NCI-H2029 treated with DMSO at 0.1 percent for 48 hours (cell line): ENCODE measurements at places on chromosomes 1 and 21.

- DNase-seq: no peak
Observed at GRCh38 chr1:229557200-229557850, 1.2 kb downstream of the ABCB10 start.

DNA sequence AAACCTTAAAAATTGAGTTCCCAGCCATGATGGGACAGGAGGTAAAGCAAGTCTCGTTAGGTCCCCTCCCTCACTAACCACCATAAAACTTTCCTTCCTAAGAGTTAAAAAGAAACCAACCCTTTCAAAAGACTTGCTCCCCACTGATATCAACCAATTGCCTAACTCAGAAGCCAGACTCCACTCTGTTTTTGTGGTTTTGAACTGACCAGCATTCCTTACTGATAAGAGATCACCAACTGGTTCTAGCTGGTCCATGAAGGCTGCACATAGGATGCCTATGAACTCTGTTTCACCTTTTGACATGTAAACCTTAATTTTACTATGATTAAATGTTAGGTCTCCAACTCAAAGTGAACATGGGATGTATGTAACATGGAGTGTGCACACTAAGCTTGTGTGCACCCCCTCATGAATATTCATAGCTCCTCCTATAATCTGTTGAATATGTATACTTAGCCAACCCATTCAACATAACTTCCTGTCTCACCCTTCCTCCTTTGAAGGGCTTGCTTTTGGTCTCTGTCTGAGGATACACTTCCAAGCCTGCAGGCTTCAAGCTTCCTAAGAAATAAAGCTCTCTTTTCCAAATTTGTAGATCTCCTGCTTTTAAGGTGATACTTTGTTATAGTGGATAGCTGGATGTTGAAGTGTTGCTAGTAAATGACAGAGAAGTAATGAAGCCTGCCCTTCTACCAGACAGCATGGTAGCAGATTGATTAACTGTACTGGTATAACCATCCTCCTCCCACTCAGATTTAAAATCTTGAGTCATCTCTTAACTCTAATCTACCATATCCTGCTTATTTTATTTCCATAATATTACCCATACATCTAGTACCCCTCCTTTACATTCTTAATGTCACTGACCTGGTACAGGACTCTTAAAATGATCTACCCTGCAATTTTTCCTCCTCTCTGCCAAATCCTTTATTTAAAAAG is 95.6 kb downstream of the ZNF644 start:
- DNase-seq: no peak

- DNase-seq: no peak
Observed at GRCh38 chr1:61109158-61109557, 26.8 kb downstream of the NFIA start.

- DNase-seq: no peak
Observed at GRCh38 chr1:175272361-175272760, 79.8 kb upstream of the KIAA0040 start.

- DNase-seq: no peak
Observed at GRCh38 chr1:5595531-5596170, 396.6 kb downstream of the NPHP4 start.

DNA sequence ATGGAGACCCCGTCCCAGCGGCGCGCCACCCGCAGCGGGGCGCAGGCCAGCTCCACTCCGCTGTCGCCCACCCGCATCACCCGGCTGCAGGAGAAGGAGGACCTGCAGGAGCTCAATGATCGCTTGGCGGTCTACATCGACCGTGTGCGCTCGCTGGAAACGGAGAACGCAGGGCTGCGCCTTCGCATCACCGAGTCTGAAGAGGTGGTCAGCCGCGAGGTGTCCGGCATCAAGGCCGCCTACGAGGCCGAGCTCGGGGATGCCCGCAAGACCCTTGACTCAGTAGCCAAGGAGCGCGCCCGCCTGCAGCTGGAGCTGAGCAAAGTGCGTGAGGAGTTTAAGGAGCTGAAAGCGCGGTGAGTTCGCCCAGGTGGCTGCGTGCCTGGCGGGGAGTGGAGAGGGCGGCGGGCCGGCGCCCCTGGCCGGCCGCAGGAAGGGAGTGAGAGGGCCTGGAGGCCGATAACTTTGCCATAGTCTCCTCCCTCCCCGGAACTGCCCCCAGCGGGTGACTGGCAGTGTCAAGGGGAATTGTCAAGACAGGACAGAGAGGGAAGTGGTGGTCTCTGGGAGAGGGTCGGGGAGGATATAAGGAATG is 505 bp downstream of the LMNA start:
- DNase-seq: no peak

DNA sequence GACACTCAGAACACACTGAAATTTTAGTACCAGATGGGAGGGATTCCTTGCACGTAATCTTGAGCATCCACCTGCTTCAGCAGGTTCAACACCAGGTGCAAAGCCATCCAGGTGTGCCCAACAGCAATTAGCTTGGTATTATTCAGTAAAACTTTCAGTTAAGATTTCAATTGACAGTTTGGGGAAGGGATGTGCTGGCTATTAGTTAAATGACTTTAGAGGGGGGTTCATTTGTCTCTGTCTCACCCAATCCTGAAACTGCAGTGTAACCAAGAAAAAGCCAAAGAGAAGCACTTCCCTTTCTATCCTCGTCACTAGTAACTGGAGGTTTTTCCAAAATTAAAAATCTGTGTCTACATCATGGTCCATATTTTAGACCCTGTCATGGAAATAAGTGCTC is 90.9 kb downstream of the PIK3R3 start:
- DNase-seq: no peak

- DNase-seq: peak; percentile 96
Observed at GRCh38 chr1:86758570-86758969, 54.2 kb downstream of the SH3GLB1 start.

- DNase-seq: no peak
Observed at GRCh38 chr1:115218699-115219098, 119.3 kb downstream of the NGF start.

- no peak for DNase-seq
Observed at GRCh38 chr1:109282497-109282951, 421 bp downstream of the PSRC1 start.

- DNase-seq: no peak
Observed at GRCh38 chr1:169414952-169415351, 12.3 kb downstream of the CCDC181 start.

- no peak for DNase-seq
Observed at GRCh38 chr21:17406202-17406601, 106.6 kb upstream of the CXADR start.

GRCh38 chr1:31523012-31523411 is 53.3 kb upstream of the TINAGL1 start:
- no peak for DNase-seq

DNA sequence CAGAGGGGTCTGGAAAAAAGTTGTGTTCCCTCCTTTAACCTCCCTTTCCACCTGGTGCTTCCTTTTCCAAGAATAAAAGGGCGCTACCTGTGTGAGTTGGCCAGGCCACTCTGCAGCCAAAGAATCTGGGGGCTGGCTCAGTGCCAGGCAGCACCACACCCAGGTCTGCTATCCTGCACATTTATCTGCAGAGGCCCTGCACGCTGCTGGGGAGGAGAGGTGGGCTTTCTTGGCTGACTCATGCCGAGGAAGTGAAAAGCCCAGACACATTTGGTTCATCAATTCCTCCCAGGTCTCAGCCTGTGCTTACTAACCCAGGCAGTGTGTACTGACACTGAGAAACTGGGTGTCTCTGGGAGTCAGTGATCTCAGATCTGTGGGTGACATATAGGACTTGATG is 79.8 kb upstream of the F3 start:
- peak; percentile 7 for DNase-seq

- no peak for DNase-seq
Observed at GRCh38 chr1:76530953-76531352, 336.3 kb upstream of the ST6GALNAC5 start.

DNA sequence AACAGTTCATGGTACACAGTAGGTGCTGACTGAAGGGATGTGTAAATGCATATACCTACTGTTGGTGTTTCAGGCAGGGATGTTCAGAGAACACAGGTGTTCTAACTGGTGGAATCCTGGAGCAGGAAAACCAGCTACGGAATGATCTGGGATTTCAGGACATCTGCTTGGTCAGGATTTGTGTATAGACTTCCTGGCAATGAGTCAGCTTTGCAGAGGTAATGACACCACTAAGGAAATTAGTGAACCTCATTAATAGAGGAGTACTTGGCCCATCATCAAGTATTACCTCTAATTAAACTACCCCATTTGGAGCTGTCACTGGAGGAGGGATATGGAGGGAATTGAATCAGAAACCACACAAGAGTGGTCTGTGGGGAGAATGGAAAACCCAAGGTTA is 7.3 kb downstream of the MRPL37 start:
- DNase-seq: no peak

GRCh38 chr21:41600556-41600955 is 92.6 kb upstream of the TMPRSS2 start:
- no peak for DNase-seq

DNA sequence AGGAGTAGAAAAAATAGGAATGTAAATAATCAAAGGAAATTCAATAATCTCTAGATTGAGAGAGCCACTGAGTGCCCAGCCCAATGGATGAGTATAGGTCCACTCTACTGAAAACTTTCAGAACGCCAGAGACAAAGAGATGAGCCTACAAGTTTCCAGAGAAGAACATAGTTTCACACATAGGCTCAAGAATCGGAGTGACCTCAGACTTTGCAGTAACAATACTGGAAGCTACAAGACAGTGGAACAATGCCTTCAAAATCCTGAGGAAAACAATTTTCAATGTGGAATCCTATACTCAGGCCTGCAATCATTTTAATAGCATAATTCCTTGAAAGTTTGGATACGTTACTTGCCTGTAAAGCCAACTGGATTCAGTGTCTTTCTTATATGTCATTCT is 11.0 kb downstream of the GJA4 start:
- DNase-seq: no peak

DNA sequence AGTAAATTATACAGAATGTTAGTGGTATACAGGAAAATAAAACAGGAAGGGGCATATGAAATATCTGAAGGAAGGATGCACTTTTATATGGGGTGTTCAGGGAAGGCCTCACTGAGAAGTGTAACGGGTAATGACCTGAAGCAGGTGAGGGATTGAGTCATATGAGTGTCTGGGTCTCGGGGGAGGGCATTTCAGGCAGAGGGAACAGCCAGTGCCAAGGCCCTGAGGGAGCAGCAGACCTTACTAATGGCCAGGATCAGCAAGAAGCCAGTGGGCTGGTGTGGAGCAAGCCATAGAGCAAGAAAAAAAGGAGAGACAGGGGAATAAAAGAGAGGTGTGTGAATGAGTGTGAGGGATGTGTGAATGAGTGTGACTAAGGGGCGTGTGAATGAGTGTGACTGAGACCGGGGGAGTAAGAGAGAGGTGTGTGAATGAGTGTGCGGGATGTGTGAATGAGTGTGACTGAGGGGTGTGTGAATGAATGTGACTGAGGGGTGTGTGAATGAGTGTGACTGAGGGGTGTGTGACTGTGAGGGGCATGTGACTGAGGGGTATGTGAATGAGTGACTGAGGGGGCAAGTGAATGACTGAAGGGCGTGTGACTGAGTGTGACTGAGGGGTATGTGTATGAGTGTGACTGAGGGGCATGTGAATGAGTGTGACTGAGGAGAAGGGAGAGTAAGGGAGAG is 107.2 kb downstream of the GLIS1 start:
- DNase-seq: no peak

DNA sequence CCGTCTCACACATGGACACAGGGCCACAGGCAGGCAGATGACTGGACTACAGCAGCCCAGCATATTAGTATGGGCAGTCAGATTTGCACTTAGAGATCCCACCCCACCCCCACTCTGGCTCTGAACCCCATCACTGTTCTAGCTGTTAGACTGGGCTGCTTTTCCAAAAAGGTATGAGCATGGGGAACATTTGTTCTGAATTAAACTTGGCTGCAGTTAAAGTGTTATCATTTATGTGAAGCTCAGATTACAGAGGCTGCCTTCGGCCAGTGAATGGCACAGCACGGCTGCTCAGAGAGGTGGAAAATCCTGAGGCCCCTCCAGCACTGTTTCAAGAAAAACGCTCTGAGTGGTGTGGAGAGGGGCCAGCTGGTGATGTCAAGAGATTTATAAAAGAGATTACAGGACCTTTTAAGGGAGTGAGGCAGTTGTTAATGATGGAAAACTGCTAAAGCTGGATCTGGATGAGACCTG is 6.9 kb upstream of the NOS1AP start:
- DNase-seq: peak; percentile 34

DNA sequence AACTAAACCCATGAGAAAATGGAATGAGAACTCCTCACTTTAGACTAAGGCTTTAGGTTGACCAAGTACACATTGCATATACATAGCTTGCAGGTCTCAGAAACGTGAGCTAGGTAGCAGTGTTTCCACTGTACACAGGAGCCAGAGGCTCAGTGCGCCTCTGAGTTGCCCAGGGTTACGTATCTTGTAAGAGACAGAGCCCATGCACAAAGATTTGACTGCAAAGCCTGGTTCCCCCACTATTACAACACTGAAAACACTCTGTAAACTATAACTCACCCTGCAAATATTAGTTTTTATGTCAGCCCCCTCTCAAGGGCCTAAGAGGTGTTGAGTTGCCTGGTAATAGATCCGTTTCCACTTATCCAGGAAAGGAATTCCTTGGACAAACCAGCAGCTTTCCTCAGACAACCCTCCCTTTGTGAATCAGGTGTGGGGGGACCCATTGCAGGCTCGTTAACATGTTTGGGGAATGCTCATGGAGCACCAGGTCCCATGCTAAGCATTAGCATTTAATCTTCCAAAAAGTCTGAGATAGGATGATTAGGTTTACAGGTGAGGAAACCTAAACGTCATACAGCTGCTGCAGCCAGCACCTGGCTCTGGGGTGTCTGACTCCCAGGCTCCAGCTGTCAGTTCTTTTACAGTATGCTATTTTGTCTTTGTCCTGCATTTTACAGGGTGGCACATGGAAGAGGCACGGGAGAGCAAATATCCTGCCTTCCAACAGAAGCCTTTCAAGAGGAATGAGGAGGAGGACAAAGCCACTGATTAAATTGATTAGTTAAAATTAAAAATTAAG is 25.7 kb downstream of the TENT5C start:
- DNase-seq: peak; percentile 65

DNA sequence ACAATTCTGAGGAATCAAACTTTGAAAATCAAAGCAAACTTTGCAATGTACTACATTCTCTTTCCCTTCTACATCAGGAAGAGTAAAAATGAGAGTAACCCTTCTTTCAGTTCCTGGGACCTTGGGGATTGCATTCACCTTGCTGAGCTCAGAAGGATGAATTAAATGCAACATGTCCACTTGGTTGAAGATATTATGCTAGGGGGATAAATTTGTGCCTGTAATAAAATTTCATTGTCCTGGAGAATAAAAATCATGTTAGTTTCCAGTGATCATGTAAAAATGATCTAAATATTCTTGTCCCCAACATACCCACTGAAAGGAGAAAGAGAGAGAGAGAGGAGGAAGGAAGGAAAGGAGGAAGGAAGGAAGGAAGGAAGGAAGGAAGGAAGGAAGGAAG is 587.1 kb upstream of the NEGR1 start:
- DNase-seq: no peak

- no peak for DNase-seq
Observed at GRCh38 chr1:44676484-44677200, 2.1 kb downstream of the ARMH1 start.

GRCh38 chr1:94110021-94110761 is 10.8 kb downstream of the ABCA4 start:
- DNase-seq: no peak

DNA sequence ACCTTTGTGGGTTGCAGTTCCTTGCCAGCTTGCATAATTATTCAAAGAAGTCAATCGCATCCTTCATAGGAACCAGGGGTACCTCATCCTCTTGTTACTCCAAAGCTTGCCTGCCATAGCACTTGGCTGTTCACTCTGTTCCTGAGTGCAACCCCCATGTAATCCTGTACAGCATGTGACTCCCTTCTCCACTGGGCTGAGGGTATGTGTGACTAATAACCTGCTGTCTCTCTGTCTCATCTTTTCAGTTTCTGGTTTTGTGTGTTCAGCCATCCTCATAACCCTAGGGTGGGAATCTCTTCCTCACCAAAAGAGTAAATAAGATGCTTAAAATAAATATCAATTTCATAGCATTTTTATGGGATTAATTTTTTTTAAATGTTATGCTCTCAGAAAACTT is 351.9 kb downstream of the S1PR1 start:
- DNase-seq: no peak
